ENCODE measurements at places on chromosomes 5 and 9.

- no peak for DNase-seq
Observed at GRCh38 chr9:5767968-5768932, 64.7 kb downstream of the ERMP1 start.

DNA sequence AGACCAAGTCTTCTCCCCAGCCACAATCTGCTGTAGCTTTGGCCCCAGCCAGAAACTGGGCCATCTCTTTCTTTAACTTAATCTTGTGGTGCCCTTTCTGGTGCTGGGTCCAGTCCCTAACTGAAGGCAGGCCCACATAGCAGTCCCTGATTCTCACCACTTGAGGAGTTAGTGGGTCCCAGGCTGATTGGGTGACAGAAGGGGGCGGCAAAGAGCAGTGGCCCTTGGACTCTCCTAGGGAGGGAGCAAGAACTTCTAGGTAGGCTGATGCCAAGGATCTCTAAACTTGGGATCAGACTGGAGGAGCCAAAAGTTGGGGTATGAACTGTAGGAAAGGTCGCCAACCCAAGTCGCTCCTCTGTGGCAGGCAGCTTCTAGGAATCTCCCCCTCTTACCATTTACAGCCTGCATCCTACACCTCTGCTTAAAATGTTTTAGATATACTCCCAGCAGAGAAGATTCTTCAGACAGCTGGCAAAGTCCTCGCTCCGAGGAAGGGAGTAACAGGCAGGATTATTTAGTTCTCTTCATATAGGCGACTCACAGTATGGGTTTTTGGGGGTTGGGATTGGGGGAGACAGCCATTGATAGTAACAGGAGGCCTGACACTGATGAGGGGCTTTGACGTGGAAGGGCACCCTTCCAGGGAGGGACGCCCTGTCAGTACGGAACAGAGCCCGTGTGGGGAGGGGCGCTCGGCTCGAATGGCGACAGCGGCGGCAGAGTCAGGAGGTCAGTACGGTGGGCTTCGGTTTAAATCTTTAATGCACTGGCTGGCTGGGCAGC is 2.0 kb upstream of the CCL27 start:
- DNase-seq = peak; percentile 49

DNA sequence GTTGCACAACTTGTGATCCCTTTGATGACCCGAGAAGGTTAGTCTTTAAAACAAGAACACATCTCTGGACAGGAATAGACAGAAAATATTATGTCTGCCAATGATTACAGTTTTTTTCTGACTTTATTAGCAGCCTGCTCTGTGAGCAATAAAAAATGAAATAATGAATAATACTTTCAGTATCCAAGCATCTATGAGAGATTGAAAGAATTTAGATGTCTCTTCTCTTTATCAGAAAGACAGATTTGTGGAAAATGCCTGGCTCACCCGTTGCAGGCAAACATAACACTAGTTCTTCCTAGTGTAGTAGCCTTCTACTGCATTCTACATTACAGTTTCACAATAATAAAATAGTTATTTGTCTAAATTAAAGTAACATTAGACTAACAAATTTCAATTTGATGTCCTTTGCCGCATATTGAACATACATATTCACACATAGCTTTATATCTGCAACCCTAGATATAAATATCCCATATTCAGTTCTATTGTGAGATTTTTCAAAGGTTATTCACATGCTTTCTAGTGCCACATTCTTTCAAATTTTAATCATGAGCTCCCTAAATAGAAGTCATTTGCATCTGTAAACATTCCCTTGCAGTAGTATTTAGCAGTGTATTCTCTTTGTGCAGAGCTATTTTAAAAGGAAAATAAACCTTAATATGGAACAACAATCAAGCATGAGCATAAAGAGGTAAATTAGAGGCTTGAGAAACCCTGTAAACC is 267.3 kb downstream of the EFNA5 start:
- no peak for DNase-seq

- DNase-seq = no peak
Observed at GRCh38 chr5:77641963-77642737, 3.6 kb upstream of the OTP start.

DNA sequence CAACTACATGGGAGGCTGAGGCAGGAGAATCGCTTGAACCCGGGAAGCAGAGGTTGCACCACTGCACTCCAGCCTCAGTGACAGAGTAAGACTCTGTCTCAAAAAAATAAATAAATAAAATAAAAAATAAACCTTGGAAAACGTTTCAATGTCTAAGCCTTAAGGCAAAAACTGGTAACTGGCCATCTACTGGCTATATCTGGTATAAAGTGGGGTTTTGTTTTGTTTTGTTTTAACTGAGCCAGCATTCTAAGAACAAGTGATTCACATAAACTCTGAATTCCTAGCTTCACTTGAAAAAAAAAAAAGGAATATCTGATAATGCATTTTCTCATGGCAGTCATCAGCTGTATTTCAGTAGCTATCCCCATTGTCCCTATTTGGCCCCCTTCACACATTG is 126.1 kb upstream of the EFNA5 start:
- no peak for DNase-seq

- DNase-seq = no peak
Observed at GRCh38 chr5:109611505-109611904, 78.2 kb upstream of the MAN2A1 start.

GRCh38 chr5:57085306-57086081 is 88.4 kb upstream of the GPBP1 start:
- DNase-seq = no peak

- no peak for DNase-seq
Observed at GRCh38 chr9:82820186-82820585, 242.8 kb downstream of the RASEF start.

DNA sequence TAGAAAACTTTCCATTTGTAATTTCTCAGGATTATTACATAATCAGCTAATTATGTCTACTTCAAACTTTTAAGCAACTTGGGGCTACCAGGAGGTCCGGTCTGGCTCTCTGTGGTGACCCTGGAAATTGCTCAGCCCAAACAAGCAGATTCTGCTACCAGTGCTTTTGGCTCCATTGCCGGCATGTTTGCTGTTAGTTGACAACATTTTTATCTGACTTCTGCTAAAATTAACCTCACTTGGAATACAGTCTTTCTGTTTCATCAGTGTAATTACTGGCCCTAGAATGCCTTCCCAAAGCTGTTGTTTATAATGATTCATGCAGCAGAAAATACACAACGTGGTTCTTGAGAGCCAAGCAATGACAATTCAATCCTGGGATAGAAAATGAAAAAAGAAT is 38.5 kb upstream of the FAM81B start:
- DNase-seq = no peak

DNA sequence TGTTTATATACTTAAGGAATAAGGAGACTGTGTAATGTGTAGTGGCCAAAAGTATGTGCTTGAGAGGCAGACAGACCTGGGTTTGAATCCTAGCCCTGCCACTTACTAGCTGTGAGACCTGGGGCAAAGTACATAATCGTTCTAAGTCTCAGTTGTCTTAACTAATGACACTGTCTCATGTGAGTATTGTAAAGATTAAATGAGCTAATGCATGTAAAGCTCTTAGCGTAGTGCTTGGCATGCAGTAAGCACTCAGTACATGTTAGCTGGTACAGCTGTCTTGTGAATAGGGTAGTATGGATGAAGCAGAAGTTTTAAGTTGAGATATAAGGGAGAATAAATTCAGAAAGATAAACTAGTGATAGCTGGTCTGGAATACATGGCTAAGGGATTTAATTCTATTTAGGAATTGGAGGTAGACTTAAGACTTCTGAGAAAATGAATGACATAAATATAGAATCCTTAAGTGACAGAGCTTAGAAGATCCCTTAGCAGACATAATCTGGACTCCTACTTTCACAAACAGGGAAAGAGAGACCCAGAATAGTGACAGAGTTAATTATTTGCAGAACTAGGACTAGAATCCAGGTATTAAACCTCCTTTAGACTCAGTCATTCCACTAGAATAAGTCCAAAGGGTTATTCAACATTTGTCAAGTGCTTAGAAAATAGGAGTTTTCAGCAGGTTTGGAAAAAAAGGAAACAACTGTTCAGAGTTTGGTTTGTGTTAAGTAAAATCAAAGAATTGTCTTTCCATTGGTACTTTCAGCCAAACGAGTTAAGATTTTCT is 13.1 kb downstream of the GPR21 start:
- DNase-seq = no peak

GRCh38 chr5:163718272-163718671 is 212.9 kb downstream of the MAT2B start:
- DNase-seq = no peak

DNA sequence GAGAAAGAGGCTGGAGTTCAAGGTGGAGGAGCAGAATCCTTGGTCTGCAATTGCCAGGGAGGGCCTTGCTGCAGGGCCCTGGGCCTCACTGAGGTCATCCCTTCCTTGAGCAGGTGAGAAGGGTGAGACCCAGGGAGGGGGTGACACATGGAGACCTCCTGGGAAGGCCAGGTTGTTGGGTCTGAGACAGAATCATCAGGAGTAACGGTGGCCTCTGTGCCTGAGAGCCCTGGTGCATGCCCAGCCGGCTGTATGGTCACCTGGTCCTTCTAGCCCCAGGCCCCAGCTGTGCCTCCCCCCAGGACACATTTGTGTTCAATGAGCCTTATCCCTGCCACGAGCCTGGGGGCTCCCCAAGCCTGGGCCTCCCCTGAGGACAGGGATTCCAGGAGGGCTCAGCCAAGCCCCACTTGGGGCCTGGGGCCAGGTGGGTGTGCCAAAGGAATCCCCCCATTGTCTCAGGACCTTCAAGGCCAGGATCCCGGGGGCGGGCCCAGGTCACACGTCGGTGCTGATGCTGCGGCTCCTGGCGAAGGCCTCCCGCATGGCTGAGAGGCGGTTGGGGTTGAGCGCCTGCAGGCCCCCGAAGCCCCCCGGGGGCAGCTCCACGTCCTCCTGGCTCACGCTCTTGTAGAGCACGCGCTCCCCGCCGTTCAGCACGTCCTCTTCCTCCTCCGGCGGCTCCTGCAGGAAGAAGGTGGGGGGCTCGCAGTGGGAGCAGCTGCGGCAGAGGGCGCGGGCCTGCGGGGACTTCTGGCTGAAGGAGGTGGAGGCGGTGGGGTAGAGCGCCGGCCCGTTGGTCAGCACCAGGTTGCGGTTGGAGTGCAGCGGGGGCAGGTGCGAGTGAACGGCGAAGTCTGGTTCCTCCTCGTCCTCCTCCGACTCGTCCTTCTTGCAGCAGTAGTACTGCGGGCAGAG is 30.4 kb downstream of the FAM163B start:
- no peak for DNase-seq

GRCh38 chr5:66864240-66864884 is 268.2 kb downstream of the MAST4 start:
- DNase-seq = no peak

DNA sequence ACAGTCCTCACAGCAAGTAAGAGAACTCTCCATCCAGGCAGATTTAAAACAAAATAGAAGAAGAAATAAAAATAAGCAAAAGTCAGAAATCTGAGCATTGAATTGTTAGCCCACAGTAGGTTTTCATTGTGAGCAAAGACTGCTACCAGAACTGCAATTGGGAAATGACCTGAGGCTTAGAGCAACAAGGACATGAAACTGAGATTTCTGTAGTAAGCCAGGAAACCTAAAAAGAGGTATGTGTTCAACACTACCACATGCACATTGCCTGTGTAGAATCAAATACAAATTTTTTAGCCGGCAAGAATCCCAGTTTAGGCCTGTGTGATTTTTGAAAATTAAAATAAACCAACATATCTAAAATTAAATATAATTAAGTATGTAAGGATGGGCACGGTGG is 928.4 kb upstream of the WWC1 start:
- no peak for DNase-seq

DNA sequence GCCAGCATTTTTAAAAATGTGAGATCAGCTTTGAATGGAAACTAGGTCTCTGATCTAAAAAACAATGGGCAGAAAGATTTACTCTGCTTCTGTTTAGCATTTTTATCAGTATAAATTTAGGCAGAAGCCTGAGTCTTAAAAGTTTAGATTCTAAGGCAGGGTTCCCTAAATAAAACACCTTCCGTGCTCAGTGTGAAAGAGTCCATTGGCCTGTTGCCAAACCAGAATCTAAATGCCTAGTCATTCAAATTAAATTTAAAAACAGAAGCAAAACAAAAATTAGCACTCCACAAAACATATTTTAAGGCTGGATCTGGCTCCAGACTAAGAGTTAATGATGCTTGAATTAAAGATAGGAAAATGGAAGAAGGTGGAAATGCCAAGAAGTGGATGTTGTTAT is 4.5 kb downstream of the TYRP1 start:
- no peak for DNase-seq
